ENCODE measurements at places on chromosomes 1 and 21. TPM values are rescaled to one million over a fixed set of nuclear protein-coding genes. Genes with fewer than 3 reads are reported as not detected.

Gene AKR7A3
- total RNA-seq: 2.0 TPM

Gene KCNE2
- total RNA-seq: not detected

Gene AGRN
- total RNA-seq: 9.4 TPM

Gene PPIAL4G
- 0.36 TPM for total RNA-seq

Gene IGSF9
- not detected for total RNA-seq

Gene HRNR
- total RNA-seq: not detected

Gene E2F2
- total RNA-seq: 10.7 TPM

Gene TMEM52
- not detected for total RNA-seq

Gene SLC30A2
- not detected for total RNA-seq

Gene EPS8L3
- not detected for total RNA-seq

Gene WNT4
- total RNA-seq: not detected

Gene CRB1
- total RNA-seq: not detected
